NCI-H1694 (cell line): ENCODE measurements at places on chromosomes 16 and 17.

GRCh38 chr17:33389504-33390135, 96.5 kb upstream of the ASIC2 start:
- no peak for DNase-seq

GRCh38 chr17:9676820-9677310, 31.5 kb downstream of the USP43 start:
- no peak for DNase-seq

GRCh38 chr17:1271441-1271840, 1.2 kb downstream of the BHLHA9 start:
- DNase-seq, result no peak

DNA sequence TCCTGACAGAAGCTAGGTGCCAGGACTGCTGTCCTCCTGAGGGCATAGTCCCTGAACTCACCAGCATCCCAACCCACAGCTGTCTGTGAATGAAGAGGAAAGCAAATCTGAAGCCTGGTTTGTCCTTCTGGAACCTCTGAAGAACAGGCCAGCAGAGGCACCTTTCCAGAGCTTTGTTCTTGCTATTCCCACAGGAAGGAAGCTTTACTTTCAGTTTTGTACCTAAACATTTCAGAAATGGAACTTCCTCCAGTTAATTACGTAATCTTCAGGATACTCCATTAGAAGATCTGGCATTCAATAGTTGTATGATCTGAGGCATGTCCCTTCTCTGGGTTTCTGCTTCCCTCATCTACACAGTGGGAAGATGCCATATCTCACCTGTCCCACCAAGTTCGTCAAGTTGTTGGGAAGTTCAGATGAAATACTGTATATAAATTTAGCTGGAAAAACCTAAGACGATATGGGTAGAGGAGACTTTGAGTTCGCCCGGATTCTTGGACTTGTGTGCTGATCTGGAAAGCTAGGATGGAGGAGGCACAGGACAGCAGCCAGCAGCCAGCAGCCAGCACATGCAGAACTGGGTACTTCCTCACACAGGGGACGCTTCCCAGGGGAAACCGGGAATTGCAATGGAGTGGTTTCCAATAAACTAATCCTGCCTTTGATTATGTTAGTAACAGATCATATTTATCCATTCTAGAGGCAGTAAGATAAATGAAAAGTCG, 22.4 kb downstream of the NXPH3 start:
- no peak for DNase-seq

DNA sequence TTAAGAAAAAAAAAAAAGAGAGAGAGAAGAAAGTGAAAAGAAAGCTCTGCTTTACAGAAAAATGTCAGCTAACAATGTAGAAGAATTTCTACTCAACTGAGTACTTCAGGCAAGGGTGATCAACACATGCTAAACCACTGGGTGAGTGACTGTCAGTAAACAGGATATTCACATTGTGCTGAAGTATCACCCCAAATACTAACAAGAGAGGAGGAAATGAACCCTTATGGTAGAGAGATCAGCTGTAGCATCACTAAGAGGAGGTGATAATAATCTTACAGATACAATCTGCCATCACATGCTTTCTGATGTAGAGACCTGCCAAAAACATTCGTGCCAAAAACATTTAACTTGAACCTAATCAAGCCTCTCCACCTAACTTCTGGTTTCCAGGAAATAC, 30.7 kb upstream of the ICAM2 start:
- DNase-seq, result no peak

GRCh38 chr16:74623839-74624235, 16.9 kb upstream of the GLG1 start:
- no peak for DNase-seq

GRCh38 chr16:73036074-73036826, 11.7 kb downstream of the ZFHX3 start:
- DNase-seq, result no peak

- no peak for DNase-seq
These were observed 537 bp downstream of the CNOT1 start for GRCh38 chr16:58628845-58629732.

DNA sequence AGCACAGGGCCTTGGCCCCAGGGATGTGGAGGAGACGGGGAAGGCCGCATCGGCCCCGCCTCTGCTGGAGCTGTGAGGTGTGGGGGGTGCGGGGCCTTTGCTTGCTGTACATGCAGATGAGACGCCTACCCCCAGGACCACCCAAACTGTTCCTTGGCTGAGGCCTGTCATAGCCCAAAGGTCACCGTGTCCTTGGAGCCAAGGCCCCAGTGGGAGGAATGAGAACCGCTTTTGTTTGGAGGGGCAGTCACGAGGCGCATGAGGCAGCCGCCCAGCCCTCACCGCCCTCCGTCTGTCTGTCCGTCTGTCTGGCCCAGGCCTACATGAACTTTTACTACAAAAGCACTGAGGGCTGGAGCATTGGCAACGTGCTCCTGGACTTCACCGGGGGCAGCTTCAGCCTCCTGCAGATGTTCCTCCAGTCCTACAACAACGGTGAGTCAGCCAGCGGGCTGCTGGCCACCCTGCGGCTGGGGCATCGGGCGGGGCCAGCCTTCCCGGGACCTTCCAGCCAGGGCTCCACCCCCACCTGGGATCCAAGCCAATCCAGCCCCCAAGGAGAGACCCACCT, 8.8 kb downstream of the TAX1BP3 start:
- no peak for DNase-seq

DNA sequence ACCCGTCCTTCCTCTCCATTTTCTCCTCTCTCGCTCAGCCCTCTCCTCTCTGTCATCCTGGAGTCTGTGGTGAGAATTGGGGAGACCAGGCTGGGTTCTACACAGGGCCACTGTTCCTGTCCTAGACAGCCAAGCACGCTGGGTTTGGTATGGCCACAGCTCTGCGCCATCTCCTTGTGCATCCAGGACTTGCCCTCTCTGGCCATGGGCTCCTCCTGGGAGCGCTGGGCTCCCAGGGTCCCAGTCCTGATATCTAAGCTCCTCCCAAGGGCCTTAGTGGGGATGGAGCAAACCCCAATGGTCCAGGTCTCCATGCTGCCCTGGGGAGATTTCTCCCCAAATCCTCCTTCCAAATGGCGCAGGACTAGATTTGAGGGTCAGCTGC, 27.2 kb upstream of the ITGA3 start:
- DNase-seq, result no peak

- DNase-seq, result no peak
These were observed 16.9 kb downstream of the MYO1D start for GRCh38 chr17:32859857-32860525.

DNA sequence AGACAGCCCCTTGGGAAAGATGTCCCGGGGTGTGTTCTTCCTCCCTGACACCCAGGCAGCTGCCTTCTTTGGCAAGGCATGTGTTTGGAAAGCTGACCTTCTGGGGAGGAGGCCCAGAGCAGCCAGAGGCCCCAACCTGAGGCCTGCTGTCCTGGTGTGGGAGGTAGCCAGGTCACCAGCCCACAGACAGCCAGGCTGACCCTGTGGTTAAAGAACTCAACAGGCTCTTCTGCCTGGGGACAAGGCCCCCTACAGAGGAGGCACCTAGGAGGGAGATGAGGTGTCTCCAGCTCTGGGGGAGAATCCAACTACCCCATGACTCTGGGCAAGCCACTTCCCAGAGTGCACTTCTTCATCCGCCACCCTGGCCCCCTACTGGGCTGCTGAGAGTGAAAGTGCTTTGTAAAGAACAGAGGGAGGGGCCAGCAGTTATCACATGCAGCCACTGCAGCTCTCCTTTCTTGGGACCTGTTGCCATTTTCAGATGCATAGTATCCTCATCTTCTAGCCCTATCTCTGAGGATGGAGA, 13.1 kb upstream of the SREBF1 start:
- DNase-seq, result peak; percentile 17

GRCh38 chr17:29433541-29433940, 43.4 kb downstream of the TAOK1 start:
- no peak for DNase-seq

DNA sequence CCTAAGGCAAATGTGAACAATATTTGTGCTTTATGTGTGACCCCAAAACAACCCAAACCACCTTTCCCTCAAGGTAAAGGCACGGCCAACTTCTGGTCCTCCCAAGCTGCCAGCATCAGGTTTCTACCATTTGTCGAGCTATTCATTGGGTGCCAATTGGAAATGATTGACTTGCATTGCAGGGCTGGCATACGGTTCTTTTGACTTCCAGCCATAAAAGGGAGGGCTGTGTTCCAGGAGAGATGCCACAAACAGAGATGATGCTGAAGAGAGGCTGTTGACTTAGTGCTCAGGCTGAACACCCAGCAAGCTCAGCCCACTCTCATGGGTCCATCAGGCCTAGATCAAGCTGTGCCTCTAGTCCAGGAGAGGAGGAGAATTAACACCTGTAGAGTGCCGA, 252.4 kb downstream of the GRIN2A start:
- DNase-seq, result peak; percentile 45

DNA sequence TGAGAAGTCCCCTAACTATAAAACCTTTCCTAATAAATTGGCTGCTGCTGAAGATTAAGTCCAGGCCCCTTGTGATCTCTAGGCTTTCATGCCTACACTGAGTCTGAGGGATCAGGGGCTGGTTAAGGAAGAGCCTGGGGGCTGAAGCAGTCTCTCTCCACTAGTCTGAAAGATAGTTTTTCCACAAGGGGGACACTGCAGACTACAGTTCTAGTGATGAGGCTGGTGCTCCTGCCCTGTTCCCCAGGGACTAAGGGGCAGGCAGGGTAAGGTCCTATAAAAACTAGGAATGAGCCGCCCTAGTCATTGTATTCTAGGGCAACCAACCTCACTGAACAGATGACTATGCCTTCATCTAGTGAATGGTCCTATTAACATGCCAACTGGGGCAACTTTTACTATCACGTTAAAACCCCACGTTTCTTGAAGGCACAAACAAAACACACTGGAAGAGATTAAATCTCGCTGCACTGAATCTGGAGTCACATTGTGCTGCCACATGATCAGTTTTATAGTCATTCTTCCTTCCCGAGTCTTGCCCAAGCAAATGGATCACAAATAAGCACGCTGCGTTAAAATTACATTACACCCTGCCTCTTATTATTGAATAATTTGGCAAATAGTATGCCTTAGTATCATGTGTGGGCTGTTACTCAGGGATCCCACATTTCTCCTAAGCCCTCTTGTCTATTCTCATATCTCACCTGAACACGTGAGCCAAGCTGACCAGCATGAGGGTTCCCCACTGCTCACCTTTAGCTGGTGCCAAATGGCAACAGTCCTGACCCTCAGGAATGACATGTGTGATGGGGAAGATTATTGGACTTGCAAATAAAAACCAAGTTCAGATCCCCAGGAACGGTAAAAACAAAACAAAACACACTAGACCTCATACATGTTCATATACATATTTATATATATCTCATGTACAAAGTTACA, 95.4 kb upstream of the TOB1 start:
- no peak for DNase-seq

- DNase-seq, result peak; percentile 76
These were observed at the start of gene ABCA5 for GRCh38 chr17:69327060-69327831. Gene ABCA5 (minus strand): TSS chr17:69327133. CDS start chr17:69314415, 12,718 bp downstream.

GRCh38 chr16:86869288-86870022, 291.1 kb downstream of the FOXL1 start:
- DNase-seq, result no peak

DNA sequence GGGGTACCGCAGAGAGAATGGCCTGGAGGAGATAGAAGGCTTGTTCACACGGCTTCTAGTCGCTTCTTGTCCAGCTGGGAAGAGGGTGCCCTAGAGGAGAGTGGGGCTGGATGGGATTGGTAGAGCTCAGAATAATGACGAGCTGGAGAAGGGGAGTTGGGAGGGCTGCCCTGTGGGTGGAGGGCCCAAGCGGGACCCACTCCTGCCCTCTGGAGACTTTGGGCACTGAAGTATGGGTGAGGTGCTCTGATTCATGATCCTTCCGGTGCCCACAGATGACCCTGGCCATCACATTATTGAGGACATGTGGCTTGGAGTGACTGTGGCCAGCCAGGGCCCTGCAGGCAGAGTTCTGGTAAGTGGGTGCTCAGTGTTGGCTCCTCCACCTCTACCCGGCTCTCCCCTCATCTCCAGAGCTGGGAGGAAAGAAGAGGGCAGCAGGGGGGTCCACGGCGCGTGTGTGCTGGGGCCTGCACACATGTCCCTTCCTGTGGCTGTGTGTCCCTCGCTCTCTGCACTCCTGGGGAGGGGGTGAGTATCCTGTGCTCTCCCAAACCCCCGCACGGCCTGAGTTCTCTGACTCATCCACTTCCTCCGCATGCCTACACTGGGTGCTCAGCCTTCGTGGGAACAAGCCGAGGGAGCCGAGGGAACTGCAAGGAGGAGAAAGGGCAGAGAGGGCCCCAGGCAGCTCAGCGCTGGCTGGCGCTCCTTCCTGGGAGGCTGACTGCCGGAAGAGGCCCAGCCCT, 8.5 kb downstream of the ITGA3 start:
- no peak for DNase-seq

DNA sequence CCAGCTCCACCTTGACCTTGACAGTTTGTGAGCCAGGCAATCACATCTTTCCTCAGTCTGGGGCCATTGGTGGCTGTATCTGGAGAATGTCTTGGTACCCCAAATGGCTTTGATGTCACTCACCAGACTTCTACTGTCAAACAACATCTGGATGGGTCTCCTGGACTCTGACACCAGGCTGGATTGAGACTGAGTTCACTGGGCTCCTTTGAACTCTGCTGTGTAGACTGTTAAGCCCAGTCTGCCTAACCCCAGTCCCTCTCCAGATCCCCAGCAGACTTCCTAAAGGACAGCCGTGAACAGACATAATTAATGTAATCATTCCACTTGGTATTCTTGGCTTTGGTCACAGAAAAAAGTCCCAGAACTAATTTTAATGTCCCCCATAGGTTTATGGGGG, 84.1 kb upstream of the KIFC3 start:
- DNase-seq, result no peak

DNA sequence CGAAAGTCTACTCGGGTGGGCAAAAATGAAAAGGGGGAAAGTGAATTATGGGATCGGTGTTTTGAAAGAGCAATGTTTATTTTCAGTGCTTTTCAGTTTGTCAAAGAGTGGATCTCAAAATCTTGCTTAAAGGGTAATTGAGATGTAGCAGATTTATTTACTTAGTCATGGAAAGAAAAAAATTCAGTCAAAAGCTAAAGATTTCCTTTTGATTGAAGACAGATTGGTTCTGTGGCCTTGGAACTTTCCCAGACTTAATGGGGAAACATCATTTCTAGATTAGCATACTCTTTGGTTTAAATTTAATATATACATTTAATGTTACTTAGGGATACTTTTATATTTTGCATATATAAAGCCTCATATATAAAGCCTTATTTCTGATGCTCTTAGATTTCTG, 20.6 kb downstream of the PRKAR1A start:
- no peak for DNase-seq

DNA sequence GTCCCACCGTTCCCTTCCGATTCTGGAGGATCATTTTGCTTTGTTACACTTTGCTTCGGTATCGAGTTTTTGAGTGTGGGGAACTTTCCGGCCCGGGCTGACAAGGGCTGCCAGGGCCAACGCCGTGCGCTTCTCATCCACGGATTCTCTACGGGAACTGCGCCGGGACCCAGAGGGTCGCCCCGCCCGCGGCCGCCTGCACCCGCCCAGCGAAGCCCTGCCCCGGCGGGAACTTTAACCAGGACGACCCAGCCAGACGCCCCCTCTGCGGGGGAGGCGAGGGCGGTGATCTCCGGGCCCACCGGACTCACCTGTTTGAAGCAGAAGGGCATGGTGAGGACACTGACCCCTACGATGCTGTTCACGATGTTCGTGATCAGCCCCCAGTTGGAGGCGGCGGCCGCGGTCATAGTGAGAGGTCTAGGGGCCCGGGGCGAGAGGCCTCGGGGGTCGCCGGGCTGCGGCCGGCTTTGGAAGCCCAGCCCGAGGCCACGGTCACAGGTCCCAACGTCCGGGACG, 536 bp downstream of the SLC38A10 start:
- no peak for DNase-seq
